ENCODE measurements at places on chromosomes 2 and 18. TPM values are rescaled to one million over a fixed set of nuclear protein-coding genes. Genes with fewer than 3 reads are reported as not detected.

GRCh38 chr2:165414187-165414586 lies 55.3 kb upstream of the CSRNP3 start:
- H3K4me3 ChIP-seq = no peak overlapping the region
- no peak overlapping the region for H3K27ac ChIP-seq
- H3K27me3 ChIP-seq = no peaks in the 10 kb centered on the region
- no peaks in the 10 kb centered on the region for H3K4me1 ChIP-seq
- no peaks in the 10 kb centered on the region for H3K36me3 ChIP-seq

- no peaks in the 10 kb centered on the region for H3K27me3 ChIP-seq
- DNase-seq = no peak
- H3K4me3 ChIP-seq = no peak overlapping the region
- H3K27ac ChIP-seq = no peak overlapping the region
These were observed 69.7 kb downstream of the SKA1 start for GRCh38 chr18:50444539-50444938.

- H3K27me3 ChIP-seq = no peaks in the 10 kb centered on the region
- H3K27ac ChIP-seq = no peak overlapping the region
- no peaks in the 10 kb centered on the region for H3K4me1 ChIP-seq
- no peak overlapping the region for H3K4me3 ChIP-seq
- DNase-seq = no peak
- H3K36me3 ChIP-seq = peaks cover 20% of the 10 kb centered on the region
These were observed 32.1 kb downstream of the CYTIP start for GRCh38 chr2:157411624-157412336.

- no peak for DNase-seq
- H3K4me1 ChIP-seq = peaks cover 20% of the 10 kb centered on the region
- H3K4me3 ChIP-seq = no peak overlapping the region
- no peaks in the 10 kb centered on the region for H3K36me3 ChIP-seq
- H3K27ac ChIP-seq = peak overlapping the region; percentile 4
These were observed 182.6 kb downstream of the PID1 start for GRCh38 chr2:229088517-229088913.

DNA sequence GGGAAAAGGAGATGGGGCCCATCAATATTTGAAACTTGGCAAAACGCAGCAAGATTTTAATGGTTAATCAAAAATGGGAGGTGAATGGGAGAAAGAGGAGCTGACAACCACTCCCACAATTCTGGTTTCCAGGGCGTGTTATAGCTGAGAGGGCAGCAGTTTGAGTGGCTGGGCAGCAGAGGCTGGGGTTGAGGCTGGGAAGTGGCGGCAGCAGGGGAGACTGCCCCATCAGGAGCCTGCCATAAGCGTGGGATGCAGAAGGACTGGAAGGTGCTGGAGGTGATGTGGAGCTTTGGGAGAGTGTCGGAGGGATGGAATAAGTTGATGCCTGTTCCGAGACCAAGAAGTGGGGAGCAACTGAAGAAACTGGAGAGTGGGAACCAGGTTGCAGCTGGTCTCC lies 48.9 kb upstream of the SH3RF3 start:
- DNase-seq = no peak
- no peaks in the 10 kb centered on the region for H3K27me3 ChIP-seq
- H3K27ac ChIP-seq = no peak overlapping the region
- H3K4me3 ChIP-seq = no peak overlapping the region
- no peaks in the 10 kb centered on the region for H3K4me1 ChIP-seq

GRCh38 chr2:144583741-144584453 lies 64.0 kb upstream of the ZEB2 start:
- H3K4me1 ChIP-seq = peaks cover 5% of the 10 kb centered on the region
- H3K27me3 ChIP-seq = no peaks in the 10 kb centered on the region
- no peak overlapping the region for H3K4me3 ChIP-seq
- DNase-seq = no peak
- H3K36me3 ChIP-seq = no peaks in the 10 kb centered on the region
- no peak overlapping the region for H3K27ac ChIP-seq

- H3K4me3 ChIP-seq = no peak overlapping the region
- no peak overlapping the region for H3K27ac ChIP-seq
- H3K36me3 ChIP-seq = no peaks in the 10 kb centered on the region
- no peaks in the 10 kb centered on the region for H3K27me3 ChIP-seq
These were observed 47.0 kb downstream of the TNFRSF11A start for GRCh38 chr18:62372156-62372555.

DNA sequence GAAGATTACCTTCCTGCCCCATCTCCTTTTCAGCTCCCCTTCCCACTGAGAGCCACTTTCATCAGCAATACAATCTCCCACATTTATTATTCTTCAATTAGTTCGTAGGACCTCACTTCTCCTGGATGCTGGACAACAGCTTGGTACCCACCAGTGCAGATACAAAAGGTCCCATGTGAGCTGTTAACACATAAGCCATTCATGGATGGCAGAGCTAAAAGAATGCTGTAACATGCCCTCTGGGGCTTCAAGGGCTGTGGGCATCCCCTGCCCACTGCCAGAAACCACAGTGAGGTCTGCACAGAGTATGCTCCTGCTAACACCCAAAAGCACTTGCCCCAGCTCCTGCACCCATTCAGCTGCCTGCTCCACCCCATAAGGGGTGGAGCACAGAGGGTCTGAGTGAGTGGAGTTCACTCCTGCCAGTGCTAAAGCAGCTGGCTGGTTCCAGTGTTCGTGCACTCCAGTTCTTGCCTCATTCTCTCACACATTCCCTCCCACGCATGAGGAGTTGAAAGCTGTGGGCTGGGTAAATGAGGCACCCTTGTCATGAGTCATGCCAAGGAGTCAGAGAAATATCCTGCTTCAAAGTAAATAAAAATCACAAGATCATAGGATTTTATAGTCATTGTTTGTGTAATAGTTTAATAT lies 305.9 kb upstream of the TMEFF2 start:
- no peaks in the 10 kb centered on the region for H3K4me1 ChIP-seq
- DNase-seq = no peak
- no peaks in the 10 kb centered on the region for H3K36me3 ChIP-seq
- no peak overlapping the region for H3K4me3 ChIP-seq
- no peak overlapping the region for H3K27ac ChIP-seq

GRCh38 chr2:18484625-18485024 lies 75.8 kb downstream of the RDH14 start:
- no peaks in the 10 kb centered on the region for H3K27me3 ChIP-seq
- H3K4me1 ChIP-seq = peaks cover 9% of the 10 kb centered on the region
- no peak overlapping the region for H3K4me3 ChIP-seq
- no peak for DNase-seq

DNA sequence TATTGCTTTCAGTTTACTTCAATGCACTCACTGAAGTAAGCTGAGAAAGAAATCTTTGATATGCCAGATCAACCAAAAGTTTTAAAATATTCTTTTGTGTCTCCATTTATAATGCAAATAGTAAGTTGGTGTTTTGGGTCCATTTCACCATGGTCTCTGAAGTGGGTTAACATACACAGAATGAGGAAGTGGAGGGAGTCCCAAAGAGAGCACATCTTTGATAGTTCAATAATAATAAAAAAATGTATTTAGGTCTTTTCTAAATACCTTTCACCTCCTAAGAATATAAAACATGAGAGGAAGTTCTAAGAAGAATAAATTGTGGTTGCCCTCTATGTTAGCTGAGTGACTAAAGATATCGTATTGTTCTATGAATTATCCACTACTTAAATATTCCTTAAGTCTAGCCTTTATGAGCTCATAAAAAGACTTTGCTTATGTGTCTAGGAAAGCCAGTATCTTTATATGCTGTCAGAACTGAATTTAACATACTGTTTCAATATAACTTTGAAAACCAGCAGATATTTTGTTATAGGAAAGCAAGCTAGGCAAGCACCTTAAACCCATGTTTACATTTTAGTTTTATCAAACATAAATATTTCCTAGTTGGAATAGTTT lies 148.7 kb upstream of the ZEB2 start:
- DNase-seq = no peak
- H3K36me3 ChIP-seq = no peaks in the 10 kb centered on the region
- no peaks in the 10 kb centered on the region for H3K27me3 ChIP-seq
- no peak overlapping the region for H3K4me3 ChIP-seq
- no peak overlapping the region for H3K27ac ChIP-seq

DNA sequence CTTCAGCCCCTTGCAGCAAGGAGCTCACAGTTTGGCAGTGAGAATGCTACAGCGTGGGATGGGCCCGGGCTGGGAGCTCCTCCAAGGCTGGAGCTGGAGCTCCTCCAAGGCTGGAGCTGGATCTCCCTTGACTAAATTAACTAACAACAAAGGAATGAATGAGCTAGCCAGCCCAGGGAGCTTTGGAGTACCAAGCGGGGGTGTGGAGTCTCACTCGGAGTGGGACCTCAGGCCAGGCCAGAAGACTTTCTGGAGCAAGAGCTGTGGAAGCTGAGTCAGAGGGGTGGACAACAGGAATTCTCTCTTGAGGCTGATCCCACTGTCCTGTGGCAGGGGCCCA lies 244.7 kb upstream of the HS6ST1 start:
- DNase-seq = peak; percentile 49
- no peaks in the 10 kb centered on the region for H3K4me1 ChIP-seq
- H3K36me3 ChIP-seq = no peaks in the 10 kb centered on the region
- H3K4me3 ChIP-seq = no peak overlapping the region
- no peak overlapping the region for H3K27ac ChIP-seq

DNA sequence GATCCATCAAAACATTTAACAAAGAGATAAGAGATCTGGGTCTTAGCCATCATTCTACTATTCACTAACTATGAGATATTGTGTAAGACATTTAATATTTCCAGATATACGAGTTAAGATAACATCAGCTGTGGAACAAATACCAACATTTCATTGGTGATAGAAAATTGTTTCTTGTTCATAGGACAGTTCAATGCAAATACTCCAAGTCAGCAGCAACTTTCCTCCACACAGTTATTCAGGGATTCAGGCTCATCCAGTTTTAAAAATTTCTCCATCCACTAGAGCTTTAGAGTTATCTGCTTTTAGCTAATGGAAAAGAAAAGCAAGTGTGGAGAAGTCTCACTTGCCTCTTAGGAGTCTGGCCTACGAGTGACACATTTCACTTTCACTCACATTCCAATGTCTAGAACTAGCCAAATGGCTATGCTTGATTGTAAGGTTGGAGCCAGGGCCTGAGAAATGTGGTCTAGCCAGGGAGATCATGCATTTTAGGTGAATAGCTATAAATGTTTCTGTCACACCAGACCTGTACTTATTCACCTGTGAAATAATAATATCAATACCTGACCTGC lies 119.3 kb upstream of the MAPRE2 start:
- no peak overlapping the region for H3K4me3 ChIP-seq
- no peaks in the 10 kb centered on the region for H3K27me3 ChIP-seq
- DNase-seq = no peak
- no peak overlapping the region for H3K27ac ChIP-seq

DNA sequence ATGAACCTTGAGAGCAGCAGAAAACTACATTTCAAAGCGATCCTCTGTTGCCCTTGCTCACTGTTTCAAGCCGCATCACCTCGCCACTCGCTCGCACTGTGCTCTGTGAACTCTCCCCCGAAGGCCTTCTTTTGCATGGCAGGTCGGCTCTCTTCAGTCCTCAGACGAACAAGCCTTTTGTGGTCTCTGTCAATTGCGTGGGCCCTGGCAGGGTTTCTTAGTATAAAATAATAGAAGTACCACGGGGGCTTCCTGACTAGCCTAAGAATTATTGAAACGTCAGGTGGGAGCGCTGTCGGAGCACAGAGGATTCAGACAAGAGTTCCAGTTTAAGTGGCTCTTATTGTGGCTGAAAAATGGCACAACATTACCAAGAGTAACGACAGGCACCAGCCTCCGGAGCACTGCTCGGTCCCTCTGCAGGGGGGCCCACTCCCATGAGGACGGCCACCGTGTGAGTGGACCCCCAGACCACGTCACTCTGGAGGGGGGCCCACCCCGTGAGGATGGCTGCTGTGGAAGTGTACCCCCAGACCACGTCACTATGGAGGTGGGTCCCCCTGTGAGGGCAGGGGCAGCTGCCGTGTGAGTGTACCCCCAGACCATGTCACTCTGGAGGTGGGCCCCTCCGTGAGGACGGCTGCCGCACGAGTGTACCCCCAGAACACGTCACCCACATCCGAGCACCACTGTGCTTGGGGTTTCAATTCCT lies 237.7 kb downstream of the HDAC4 start:
- H3K27ac ChIP-seq = no peak overlapping the region
- DNase-seq = no peak
- H3K36me3 ChIP-seq = no peaks in the 10 kb centered on the region
- H3K4me3 ChIP-seq = no peak overlapping the region

DNA sequence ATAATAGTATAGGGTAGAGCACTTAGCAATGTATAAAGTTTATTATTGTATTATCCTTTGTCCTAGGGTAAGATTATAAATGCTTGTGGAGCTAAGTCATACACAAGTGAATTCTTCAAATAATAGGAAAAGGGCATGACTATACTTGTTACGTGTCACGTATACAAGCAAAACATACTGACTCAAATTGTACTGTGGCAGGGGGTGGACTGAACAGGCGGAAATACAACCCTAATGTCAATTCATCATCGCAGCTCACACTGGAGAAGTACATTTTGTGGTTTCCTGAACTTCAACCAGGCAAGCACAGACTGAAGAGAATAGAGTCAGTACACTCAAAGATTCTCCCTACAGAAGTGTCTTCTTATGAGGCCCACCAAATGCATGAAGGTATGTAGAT lies 201.0 kb downstream of the MBD2 start:
- no peak for DNase-seq
- H3K4me1 ChIP-seq = no peaks in the 10 kb centered on the region
- no peaks in the 10 kb centered on the region for H3K27me3 ChIP-seq
- H3K4me3 ChIP-seq = no peak overlapping the region
- no peak overlapping the region for H3K27ac ChIP-seq

DNA sequence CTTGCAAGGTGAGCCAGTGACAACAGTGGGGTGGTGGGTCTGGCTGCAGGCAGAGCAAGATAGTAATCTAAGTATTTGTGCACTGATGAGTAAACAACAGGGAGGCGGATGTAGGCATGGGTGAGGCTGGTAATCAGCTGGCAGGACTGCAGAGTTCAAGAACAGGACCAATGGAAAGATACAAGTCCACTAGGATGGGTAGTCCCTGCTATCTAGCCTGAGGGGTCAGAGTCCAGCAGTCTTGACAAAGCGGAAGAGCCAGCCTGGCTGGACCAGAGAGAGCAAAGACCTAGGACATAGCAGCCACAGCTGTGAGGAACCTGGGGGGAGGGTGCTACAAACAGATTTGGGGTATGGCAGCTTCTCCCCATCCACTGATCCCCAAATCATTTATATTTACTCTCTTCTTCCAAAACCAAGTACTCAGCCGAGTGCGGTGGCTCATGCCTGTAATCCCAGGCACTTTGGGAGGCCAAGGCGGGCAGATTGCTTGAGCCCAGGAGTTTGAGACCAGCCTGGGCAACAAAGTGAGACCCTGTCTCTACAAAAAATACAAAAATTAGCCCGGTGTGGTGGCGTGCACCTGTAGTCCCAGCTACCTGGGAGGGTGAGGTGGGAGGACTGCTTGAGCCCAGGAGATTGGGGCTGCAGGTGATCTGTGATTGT lies 25.9 kb downstream of the VIL1 start:
- H3K27me3 ChIP-seq = no peaks in the 10 kb centered on the region
- no peak overlapping the region for H3K27ac ChIP-seq
- no peaks in the 10 kb centered on the region for H3K4me1 ChIP-seq
- H3K36me3 ChIP-seq = no peaks in the 10 kb centered on the region
- no peak overlapping the region for H3K4me3 ChIP-seq

- H3K27ac ChIP-seq = no peak overlapping the region
- no peak for DNase-seq
- no peaks in the 10 kb centered on the region for H3K4me1 ChIP-seq
- peaks cover 20% of the 10 kb centered on the region for H3K36me3 ChIP-seq
These were observed 37.3 kb downstream of the RHBDD1 start for GRCh38 chr2:226873051-226873620.

SNTG2 gene
- total RNA-seq = 0.56 TPM

PROC gene
- not detected for total RNA-seq
